ENCODE measurements at places on chromosomes 13 and 19.

GRCh38 chr13:32248801-32249200 is 66.4 kb downstream of the ZAR1L start:
- DNase-seq, result no peak

- no peak for DNase-seq
These were observed 18.1 kb downstream of the MCF2L start for GRCh38 chr13:112986946-112987681.

GRCh38 chr19:4278010-4278409 is 1.1 kb upstream of the SHD start:
- DNase-seq, result no peak

- no peak for DNase-seq
These were observed 15.2 kb upstream of the PABPC3 start for GRCh38 chr13:25080773-25081172.

- DNase-seq, result no peak
These were observed 13.2 kb upstream of the ADGRE5 start for GRCh38 chr19:14368011-14368513.

- DNase-seq, result no peak
These were observed 179.2 kb downstream of the TPTE2 start for GRCh38 chr13:19382111-19382510.
